Stimulated activated CD4-positive, alpha-beta T cell treated with anti-CD3 and anti-CD28 coated beads, TNF-alpha, amount 100 ng/mL, for 1 hour (primary cell): ENCODE measurements at places on chromosomes 12 and 14.

GRCh38 chr12:3580094-3580749 lies 89.2 kb downstream of the PRMT8 start:
- DNase-seq, result no peak

DNA sequence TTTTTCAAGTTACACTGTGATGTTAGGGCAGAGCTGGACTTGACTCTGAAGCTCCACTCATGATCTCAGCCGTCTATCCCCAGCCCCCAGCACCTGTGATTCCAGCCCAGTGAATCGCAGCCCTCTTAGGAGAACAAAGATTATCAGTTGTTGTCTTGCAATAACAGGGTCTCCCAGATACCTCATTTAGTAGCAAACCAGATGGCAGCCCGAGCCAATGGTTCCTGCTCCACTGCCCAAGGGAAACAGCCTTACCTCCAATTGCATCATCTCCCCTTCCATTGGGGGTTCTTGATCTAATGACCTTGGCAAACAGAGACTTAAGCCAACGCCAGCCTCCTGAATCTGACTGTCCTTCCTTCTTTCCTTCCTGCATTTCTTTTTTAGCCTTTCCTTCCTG lies 371.2 kb downstream of the BCL11B start:
- no peak for DNase-seq

DNA sequence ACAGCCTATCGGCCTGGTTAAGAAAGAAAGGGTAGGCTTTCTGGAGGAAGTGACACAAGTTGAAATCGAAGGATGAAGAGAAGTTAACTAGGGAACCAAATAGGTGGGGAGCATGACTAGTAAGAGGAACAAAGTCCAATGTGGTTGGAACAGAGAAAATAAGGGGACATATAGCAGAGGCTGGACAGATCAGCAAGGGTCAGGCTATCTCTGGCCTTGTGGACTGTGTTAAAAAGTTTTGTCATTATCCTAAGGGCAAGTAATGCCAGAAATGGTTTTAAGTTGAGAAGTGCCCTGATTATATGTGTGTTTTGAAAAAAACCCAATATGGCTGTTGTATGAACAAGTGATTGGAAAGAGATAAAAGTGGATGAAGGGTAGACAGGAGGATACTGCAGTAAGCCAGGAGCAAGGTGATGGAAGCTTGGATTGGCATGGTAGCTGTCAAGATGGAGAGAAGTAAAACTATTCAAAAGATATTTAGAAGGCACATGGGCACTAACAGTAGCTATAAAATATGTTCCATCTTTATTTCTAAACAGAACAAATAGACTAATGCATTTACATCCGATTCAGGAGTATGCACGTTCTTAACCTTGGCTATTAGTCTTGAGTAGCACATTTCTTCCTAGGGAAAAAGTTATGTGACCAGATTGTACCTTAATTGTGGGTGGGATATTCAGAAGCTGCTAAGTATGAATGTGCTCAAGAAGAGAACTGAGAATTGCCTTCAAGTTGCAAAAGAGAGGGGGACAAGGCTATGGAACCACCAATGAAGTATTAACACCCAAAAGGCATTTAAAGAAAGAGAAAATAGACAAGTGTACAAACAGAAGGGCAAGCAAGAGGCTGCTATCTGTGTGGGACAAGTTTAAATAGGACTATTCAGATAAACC lies 46.8 kb upstream of the OR5AU1 start:
- no peak for DNase-seq

DNA sequence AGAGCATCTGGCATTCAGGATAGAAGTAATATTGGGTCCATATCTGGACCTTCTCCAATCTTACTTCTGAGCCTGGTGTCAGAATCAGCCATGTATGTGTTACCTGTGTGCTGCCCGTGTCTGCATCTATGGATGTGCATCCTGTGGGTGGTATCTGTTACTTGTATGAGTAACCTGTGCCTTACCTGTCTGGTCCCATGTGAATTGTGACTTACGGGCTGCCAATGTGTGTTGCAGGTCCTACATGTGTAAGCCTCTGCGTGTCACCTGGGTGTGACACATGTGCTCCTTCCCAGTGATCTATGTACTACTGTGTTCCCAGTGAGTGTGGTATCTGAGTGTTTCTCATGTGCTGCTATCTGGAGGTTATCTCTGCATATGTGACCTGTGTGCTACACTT lies 208.4 kb downstream of the ADGRD1 start:
- no peak for DNase-seq

- no peak for DNase-seq
Measured at GRCh38 chr14:64550621-64551333, 1.0 kb downstream of the PPP1R36 start.

- DNase-seq, result no peak
Measured at GRCh38 chr14:77306416-77306815, 14.3 kb downstream of the POMT2 start.

- DNase-seq, result no peak
Measured at GRCh38 chr12:124456133-124456651, 111.2 kb downstream of the NCOR2 start.

GRCh38 chr14:103141117-103141796 lies 18.0 kb downstream of the TNFAIP2 start:
- DNase-seq, result no peak

DNA sequence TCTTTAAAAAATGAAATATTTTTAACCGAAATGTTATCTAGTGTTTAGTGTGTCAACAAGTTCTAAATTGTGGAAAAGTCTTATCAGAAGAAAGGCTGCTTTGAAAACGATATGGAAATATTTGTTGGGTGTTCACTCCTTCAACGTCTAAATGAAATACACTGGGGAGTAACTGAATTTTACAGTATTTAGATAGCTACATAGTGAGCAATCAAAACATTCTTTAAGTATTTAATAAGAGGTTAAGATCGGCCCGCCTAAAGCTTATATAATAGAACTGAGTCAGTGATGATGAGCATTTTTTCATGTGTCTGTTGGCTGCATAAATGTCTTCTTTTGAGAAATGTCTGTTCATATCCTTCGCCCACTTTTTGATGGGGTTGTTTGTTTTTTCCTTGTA lies 228.3 kb downstream of the RAD51B start:
- DNase-seq, result no peak

DNA sequence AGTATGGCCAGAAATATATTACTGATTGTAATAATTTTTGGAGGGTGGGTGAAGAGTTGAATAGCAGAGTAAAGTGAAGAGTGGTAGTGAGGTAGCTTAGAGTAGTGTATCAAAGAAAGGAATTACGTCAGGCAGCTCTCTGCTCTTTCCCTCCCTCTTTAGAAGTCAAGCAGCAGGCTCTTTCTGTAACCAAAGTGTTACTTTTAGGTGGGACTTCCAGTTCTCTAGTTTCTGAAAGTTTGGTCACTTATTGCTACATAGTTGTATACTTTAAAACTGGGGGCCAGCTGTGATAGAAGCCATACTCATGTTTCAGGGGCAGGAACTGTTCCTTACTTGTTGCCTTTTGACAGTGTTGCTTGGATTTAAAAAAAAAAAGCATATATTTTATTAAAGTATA lies 30.6 kb downstream of the ATF7IP start:
- no peak for DNase-seq

- no peak for DNase-seq
Measured at GRCh38 chr12:107843351-107844311, 69.1 kb downstream of the ASCL4 start.

DNA sequence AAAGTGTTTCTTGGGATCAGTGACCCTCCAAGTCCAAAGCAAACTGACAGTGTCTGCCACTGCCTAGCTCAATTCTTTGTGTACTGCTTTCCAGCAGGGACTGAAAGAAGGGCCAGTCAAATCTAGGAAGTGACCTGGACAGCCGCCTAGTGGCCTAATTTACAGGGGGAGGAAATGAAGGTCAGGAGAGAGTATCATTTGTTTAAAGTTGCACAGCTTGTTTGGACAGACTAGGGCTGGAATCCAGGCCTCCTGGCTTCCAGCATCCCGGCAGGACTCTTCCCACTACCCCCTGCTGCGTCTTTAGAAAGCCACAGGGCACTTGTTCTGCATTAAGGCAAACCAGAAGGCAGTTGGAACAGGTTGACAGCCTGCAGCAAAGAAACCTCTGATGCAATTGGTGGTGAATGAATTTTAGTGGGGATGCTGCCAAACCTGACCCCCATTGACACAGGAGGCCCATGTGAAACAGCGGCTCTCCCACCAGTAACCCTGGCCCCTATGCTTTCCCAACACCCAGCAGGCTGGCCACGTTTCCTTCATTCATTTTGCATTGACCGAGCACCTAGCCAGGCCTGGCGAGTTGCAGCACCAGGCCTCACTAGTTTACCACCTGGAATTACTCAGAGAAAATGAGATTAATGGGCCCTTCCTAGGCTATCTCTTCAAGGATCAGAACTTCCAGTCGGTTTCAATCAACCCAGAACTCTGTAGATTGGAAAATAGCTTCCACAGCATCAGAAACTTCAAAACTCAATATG lies 28.2 kb downstream of the GALNT16 start:
- no peak for DNase-seq

GRCh38 chr14:103398427-103399195 lies 13.4 kb downstream of the MARK3 start:
- no peak for DNase-seq

GRCh38 chr14:84288781-84289180 lies 1241.2 kb upstream of the FLRT2 start:
- DNase-seq, result no peak

GRCh38 chr14:86712176-86712575 lies 1182.2 kb downstream of the FLRT2 start:
- DNase-seq, result no peak

DNA sequence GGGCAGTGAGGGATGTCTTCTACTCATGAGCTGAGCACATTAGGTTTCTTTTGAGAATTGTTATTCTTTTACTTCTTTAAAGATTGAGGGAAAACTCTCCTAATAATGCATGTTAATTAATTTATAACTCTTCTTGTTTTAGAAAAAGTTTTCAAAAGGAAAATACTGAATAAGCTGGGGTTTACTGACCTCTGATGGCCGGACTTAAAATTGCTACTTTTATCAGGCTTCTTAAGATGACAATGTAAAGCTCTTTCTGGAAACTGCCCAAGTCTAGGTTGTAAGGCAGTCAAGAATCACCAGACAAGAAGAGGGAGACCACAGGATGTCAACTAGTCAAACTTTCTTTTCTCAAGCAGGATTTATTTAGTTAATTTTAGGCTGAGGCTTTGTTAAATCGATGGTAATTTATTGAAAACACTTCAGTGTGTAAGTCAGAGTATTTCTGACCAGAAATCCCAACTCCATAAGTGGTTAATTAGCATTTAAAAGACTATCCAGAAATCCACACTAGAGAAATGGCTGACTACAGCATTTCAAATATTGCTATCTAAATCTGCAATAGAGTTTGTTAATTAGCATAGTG lies 82.1 kb downstream of the AVPR1A start:
- DNase-seq, result no peak

DNA sequence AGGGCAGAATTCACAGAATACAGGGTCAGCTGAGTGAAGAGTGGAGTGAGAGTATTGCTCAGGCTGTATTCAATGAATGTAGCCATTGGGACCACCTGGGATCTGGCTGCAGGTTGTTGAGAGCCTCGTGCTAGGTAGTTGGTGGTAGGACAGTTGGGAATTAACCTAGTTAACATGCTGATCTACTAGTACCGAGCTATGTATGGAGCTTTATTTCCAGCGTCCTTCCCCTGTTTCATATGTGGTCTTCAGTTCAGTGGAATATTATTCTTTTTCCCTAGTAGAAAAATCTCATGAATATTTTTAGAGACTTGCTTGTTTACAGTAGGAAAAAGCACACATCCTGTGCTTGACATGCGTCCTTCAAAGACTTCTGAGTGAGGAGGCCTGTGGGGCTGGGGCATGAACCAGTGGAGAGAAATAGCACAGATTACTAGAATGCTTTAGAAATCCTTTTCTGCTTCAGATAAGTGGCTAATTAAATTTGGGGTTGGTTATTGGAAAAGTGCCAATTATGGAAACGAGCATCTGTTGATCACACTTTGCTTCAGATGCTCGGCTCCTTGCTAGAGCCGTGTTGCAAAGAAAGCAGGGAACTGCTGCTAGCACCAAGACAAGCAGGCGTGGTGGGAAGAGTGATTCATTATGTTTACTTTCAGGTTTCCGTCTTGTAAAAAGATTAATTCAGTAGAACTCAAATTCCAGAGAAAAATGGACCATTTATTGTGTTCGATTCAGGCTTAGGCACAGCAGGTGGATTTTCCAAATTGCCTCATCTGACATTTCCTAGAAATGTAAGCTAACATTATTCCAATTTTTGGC lies 53.6 kb downstream of the ARF6 start:
- DNase-seq, result no peak

GRCh38 chr14:98916476-98916875 lies 355.5 kb downstream of the BCL11B start:
- no peak for DNase-seq

DNA sequence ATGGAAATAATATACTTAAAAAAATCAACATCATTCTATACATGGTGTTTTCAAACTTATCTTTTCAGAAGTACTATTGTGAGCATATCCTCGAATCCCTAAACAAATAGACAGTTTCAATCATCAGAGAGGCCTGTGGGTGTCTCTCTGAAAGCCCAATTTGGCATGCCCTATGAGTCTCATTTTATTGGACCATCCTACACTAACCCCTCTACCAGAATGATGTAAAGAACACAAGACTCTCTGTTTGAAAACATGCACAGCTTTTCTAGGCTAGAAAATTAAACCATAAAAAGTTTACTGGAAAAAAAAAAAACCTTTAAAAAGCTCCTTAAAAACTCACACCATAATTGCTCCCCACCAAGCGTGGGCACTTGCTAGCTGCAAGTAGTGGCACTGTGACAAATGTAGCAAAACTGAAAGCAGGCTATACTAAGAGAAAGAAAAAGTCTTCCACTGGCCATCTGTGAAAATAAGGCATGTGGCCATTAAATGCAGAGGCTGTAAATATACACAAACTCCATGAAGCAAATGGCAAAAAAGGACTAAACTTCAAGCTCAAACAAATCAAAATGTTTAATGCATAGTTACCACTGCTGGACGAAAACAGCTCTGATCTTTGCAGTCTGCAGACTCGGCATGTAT lies 394.2 kb downstream of the SOX5 start:
- no peak for DNase-seq

GRCh38 chr12:24373004-24373403 lies 423.5 kb upstream of the SOX5 start:
- no peak for DNase-seq

DNA sequence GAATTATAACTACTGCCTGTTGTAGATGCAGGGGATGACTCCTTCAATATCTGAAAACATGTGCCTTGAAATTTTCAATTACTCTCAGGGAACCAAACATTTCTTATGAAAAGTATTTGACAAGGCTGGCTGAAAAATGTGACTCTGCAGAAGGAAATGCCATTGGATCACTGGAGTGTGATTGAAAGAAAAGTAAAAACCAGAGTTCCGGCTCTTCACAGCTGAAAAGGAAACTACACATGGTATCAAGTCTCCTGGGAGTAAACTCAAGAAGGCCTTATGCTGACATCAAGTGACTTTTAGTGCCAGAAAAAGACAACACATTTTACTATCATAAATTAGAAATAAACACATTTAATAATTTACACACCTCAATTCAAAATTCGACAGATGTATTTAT lies 693.0 kb downstream of the LRFN5 start:
- no peak for DNase-seq

- no peak for DNase-seq
Measured at GRCh38 chr12:108772247-108772646, 40.9 kb upstream of the CORO1C start.

DNA sequence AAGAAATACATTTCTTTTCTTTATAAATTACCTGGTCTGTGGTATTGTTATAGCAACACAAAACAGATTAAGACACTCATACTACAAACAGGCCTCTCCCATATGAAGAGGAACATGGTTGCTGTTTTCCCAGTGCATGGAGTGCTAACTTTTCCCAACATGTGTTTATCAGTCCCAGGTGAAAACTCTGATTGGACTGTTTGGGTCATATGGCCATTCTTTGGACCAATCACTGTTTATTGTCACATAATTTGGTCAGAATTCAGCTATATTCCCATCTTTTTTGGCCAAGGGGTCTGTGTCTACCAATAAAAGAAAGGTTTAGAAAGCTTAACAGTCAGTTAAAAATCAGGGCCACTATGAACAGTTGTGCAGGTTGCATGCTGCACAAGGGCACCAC lies 35.4 kb upstream of the CCDC60 start:
- no peak for DNase-seq
